ENCODE measurements at places on chromosomes 2 and 18.

- no peak for DNase-seq
Measured at GRCh38 chr18:13620206-13620672, 106.1 kb downstream of the FAM210A start.

DNA sequence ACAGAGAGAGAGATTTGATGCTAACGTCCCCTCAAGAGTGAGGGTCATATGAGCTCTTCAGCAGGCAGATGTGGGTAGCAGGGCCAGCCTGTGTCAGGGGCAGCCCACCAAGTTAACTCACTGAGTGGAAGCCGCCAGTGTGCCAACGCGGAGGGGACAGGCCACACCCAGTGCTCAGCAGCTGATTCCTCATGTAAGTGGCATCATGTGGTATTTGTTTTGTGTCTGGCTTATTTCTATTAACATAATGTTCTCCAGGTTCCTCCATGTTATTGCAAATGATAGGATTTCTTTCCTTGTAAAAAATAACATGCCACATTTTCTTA is 4.0 kb downstream of the IMP4 start:
- DNase-seq = no peak

- DNase-seq = no peak
Measured at GRCh38 chr2:70949086-70949485, 13.4 kb downstream of the ATP6V1B1 start.

GRCh38 chr2:202577250-202578183 is 57.3 kb upstream of the FAM117B start:
- peak; percentile 65 for DNase-seq

- peak; percentile 53 for DNase-seq
Measured at GRCh38 chr2:205766779-205767359, 84.6 kb downstream of the NRP2 start.

- DNase-seq = no peak
Measured at GRCh38 chr2:144461308-144461766, 58.6 kb downstream of the ZEB2 start.

- DNase-seq = peak; percentile 28
Measured at GRCh38 chr2:217899231-217900009, 103.4 kb downstream of the TNS1 start.

GRCh38 chr2:170006587-170007325 is 171.2 kb upstream of the MYO3B start:
- no peak for DNase-seq

DNA sequence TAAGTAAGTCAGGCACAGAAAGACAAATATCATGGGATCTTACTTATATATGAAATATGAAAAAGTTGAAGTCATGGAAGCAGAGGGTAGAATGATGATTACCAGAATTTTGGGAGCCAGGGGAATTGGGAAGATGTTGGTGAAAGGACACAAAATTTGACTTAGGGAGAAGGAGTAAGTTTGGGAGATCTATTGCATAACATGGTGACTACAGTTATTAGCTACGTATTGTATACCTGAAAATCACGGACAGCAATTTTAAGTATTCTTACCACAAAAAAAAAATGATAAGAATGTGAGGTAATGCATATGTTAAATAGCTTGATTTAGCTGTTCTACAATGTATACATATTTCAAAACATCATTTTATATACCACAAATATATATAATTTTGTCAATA is 94.2 kb upstream of the COL5A2 start:
- DNase-seq = no peak

DNA sequence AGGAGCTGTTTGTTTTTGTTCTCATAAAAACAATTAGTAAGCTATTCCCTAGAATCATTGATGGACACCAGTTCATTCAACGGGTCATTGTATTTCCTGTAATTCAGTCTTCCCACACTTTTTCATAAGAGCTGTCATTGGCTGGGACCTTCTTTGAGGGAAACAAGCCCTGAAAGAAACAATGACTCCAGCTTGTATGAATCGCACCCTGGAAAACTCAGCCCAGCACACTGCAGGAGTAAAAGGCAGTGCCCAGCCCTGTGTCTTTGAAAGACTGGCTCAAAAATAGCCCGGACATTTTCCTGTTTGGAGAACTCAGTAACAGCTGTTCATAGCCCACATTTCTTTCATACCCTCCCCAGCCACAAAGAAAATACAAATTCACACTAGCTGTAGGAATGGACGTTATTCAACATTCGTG is 81.5 kb downstream of the NCKAP5 start:
- no peak for DNase-seq

GRCh38 chr2:118183381-118183780 is 95.1 kb downstream of the INSIG2 start:
- DNase-seq = no peak

DNA sequence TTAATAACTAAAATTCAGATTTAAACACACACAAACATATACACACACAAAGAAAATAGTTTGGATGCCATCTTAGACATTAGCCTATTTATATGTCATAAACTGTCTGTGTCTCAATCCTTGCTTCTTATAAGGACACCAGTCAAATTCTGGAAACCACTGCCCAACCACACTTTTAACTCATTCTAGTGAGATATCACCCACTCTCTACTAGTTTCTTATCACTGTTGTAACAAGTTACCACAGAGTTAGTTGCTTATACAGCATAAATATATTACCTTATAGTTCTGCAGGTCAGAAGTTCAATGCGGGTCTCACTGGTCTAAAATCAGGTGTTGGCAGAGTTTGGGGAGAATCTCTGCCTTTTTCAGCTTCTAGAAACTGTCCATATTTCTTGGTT is 239.1 kb downstream of the MTX2 start:
- DNase-seq = no peak

- DNase-seq = no peak
Measured at GRCh38 chr2:594297-594949, 82.8 kb downstream of the TMEM18 start.

- no peak for DNase-seq
Measured at GRCh38 chr2:129695496-129695895, 284.0 kb upstream of the RAB6C start.

DNA sequence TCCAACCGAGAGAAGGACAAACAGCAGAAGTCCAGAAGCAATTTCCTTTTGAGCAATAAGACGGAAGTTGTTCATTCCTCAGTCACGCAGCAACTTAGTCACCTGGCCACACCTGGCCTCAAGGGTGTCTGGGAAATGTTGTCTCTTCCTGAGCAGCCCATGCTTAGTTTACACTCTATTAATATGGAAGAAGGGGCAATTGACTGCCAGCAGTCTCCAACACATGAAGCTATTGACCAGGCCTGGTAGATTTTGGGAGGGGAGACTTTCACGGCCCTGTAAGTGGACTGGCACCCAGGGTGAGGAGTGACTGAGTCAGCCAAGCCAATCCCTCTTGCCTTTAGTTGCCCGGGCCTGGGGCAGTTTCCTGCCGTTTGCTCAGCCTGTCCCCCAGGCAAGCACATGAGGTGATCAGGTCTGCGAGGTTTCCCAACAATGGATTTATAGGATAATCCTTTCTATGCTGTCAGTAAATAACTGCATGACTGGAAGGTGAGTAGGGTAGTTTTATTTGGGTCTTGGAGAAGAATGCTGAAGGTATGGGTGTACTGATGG is 43.8 kb upstream of the PPP4R1 start:
- DNase-seq = no peak

DNA sequence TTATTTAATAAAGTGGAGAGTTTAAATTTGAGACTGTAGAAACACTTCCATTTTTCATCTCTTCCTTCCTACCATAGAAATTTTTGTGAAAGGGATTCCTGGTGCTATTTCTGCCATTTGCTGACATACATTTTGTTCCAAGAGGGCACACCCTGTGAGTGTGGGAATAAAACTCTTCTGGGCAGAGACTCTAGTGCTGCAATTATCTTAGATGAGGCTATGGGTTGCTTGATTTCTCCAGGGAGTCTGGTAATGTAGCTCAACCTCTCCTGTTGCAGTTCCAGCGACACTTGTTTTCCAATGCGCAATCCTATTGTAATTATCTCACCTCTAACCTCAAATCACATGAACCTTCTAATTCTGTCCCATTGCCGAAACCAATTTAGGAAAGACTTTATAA is 60.1 kb upstream of the ZSWIM2 start:
- DNase-seq = no peak

- no peak for DNase-seq
Measured at GRCh38 chr2:47724221-47724981, 58.5 kb upstream of the MSH6 start.

GRCh38 chr18:79361766-79362522 is 33.8 kb upstream of the NFATC1 start:
- DNase-seq = no peak

GRCh38 chr2:74391209-74391579 is 11.1 kb upstream of the DCTN1 start:
- no peak for DNase-seq

DNA sequence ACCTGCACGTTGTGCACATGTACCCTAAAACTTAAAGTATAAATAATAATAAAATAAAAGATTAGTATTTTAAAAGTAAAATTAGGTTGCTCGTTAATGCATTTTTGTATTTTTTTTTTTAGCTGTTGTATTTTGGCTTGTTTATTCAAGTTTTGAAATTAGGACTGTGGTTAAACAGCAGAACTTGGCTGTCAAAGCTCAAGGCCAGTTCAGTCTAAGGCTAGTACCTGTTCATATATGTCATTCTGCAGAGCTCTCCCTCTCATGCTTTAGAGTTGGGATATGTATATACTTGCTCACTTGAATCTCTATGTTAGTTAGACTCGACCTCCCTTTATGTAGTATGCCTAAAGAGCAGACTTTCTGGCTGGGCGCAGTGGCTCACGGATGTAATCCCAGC is 32.7 kb downstream of the MOB4 start:
- no peak for DNase-seq

DNA sequence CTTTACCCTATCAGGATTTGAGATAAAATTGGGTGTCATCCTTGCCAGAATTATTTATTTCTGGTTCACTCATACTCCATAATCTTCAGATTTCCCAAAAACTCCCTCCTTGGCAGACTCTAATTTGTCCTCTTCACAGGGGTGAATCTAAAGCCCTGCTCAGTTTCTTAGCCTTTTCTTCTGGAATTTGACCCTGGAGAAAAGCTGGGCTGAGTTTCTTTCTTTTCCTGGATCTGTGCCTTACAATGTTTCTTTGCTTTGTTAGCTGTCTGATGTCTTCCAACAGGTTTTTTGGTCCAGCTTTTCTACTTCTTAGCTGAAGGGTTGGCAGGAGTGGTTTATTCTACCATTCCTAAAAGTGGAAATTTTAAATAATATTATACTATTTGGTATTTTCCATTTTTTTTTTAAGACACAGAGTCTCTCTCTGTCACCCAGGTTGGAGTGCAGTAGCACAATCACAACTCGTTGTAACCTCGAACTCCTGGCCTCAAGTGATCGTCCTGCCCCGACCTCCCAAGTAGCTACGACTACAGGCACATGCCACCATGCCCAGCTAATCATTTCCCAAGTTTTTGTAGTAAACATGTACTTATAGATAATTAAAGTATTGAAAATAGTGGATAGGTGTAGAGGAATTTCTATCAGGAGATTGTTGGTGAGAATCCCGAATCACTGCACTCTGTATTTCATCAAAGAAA is 138.4 kb upstream of the TWIST2 start:
- no peak for DNase-seq

DNA sequence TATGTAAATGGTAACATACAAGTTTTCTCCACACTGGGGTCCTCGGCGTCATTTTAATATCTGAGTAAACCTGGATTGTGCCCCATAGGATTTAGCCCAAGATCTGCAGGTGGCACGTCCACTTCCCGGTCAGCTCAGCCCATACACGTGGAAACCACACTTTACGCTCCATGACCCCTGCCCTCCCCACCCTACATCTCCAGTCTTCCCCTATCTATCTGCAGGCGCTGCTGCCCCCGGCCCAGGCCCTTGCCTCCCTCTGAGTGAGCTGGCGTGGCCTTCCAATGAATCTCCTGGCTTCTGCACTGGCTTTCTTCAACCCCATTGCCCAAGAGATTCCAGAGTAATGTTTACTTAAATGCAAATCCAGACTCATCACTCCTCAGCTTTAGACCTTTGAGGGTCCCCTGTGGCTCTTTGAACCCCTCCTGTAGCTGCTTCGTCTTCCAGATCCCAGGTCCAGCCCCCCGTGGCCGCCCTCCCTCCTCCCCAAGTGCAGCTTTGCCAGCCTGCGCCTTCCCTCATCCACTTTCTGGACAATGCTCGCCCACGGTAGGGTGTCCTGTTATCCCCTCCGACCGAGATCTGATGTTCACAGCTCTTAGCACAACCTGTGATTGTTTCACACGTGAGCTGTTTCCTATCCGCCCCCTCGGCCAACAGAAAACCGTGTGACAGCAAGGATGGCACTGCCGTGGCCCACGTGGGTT is 421.4 kb upstream of the SALL3 start:
- DNase-seq = no peak

DNA sequence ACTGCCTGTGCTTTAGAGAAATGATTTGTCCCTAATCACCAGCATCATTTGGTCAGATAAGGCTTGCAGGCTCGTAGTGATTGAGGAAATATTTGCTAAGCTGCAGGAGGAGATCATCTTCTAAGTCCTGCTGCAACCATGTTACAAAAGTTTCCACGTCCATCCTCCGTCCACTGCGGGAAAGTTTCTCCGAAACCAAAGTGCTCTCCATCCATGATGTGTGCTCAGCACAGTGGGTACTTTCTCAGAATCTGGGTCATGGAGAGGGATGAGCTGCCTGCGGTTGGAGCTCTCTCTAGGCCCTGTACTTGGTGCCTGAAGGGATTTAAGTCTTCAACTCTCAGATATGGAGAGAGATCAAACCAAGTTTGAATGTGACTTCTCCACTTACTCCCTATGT is 39.3 kb downstream of the IL1RL2 start:
- DNase-seq = no peak

GRCh38 chr18:9184998-9185613 is 48.5 kb downstream of the ANKRD12 start:
- no peak for DNase-seq

DNA sequence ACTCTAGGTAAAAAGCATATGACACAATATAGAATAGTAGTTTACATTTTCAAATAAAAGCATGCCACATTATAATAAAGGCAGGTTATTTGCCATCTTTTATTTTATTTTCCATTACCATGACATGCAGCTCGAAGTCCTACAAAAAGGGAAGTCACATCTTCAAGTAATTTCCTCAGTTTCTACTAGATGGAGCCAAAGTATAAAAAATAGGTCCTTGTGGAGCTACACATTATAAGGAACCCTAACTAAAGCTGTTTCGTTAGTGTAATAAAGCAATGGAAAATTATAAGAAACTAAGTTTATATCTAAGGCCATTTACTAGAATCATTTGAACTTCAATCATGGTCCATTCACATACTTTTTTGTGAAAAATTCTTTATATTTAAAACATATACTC is 674.5 kb downstream of the KCNJ3 start:
- DNase-seq = peak; percentile 33

DNA sequence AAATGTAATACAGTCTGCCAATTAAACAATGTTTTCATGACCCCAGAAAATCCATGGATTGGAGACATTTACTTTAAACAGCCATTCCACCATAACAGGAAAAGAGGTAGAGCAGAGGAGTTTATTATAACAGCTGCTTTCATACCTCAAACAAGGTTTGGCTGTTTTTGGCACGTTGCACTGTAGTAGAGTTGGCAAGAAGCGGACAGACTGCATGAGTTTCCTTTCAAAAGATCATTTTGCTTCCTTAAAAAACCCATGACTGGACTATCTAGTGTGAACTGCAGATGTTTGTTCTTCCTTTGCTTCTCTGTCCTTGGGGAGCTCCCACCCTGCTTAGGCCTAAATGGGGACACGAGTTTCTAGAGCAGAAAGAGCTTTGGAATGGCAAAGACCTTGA is 108.5 kb upstream of the THOC1 start:
- no peak for DNase-seq

Measured in DMS153 (cell line).